ENCODE measurements at places on chromosomes 1 and 21. TPM values are rescaled to one million over a fixed set of nuclear protein-coding genes. Genes with fewer than 3 reads are reported as not detected.

Gene SPRR1A
- not detected for total RNA-seq

Gene SPATA1
- 2.0 TPM for total RNA-seq

Gene FAM78B
- total RNA-seq: 11.6 TPM

Gene SLAMF8
- total RNA-seq: not detected

Gene FCRL6
- not detected for total RNA-seq

Gene VASH2
- total RNA-seq: 52.3 TPM

Gene SLC26A9
- not detected for total RNA-seq

Gene CCDC190
- not detected for total RNA-seq

Gene CGN
- 4.6 TPM for total RNA-seq

Gene RCSD1
- total RNA-seq: 5.3 TPM

Gene EPHA2
- total RNA-seq: 2.3 TPM
